ENCODE measurements at places on chromosomes 11 and 22.

DNA sequence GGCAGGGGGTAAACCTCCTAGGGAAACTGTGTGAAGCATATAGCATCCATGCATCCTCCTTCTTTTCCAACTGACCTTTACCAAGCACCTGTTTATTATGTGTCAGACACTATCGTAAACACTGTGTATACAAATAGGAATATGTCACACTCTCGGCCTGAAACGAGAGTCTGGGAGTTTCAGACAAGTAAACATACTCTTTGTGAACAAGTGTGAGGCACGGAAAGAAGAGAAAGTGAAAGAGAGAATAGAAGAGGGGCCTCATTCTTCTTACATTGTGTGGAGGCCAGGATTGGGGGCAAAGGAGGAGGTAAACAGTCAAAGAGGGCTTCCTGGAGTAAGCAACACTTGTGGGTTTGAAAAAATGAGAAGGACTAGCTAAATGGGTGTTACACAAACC, 16.4 kb downstream of the CSNK2A3 start:
- DNase-seq, result peak; percentile 34

DNA sequence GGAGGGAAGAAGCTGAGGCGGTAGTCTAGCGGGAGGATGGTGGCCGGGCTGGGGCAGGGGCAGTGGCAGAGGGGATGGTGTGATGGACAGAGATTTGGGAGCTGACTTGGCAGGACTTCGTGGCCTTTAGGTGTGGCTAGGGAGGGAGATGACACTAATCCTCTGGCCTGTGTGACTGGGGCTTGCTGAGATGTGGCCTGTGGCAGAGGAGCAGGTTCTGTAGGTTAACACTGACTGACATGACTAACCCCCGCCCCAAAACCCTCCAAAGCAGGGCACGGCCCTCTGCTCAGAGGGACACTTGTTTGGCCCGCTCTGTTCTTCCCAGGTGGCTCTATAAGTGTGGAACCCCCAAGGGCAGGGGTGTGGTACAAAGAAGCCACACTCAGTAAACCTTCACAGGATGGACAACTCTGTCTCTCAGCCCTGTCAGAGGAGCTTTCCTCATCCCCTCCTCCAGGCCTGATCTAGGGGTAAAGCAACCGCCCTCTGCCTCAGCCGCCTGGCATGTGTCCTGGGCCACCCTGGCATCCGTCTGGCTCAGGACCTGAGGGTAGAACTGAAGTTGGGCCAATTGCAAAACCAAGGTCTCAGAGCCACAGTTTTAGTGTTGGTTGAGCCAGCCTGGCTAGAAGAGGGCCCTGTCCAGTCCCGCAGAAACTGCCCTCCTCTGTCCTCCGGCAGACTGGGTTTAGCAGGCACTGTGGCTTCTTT, 15.6 kb downstream of the TOM1 start:
- DNase-seq, result no peak

DNA sequence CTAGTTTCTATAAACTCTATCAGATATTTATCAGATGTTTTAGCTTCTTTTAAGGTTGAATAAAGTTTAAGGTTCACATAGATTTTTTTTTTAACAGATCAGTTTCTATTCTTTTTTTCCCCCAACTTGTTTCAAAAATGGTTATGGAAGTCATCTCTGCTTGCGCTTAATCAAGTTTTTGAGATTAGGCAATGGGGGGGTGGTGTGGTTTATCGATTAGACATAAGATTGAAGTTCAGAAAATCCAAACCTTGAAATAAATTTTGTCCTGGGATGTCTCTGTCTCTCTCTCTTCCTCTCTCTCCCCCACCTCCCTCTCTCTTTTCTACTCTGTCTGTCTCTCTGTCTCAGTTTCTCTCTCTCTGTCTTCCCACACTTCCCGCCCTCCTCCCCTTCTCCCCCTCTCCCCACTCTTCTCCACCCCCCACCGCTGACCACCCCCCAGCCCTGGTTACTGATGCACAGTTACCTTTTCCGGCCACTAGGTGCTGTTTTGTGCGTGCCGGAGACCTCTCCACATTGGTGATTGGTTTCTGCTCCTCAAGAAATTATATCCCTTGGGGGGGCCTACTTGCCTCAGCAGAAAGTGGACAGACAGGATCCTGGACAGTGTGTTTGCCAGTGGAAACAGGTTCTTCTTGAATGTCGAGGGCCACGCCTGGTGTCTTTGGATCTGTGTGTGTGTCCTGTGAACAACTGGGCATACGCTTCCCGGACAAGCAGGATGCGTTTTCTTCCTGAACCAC, 29.7 kb upstream of the ANO1 start:
- DNase-seq, result no peak

- no peak for DNase-seq
Observed at GRCh38 chr11:125603207-125603606, 10.6 kb downstream of the STT3A start.

- DNase-seq, result no peak
Observed at GRCh38 chr11:77876045-77876444, 55.1 kb downstream of the AAMDC start.

DNA sequence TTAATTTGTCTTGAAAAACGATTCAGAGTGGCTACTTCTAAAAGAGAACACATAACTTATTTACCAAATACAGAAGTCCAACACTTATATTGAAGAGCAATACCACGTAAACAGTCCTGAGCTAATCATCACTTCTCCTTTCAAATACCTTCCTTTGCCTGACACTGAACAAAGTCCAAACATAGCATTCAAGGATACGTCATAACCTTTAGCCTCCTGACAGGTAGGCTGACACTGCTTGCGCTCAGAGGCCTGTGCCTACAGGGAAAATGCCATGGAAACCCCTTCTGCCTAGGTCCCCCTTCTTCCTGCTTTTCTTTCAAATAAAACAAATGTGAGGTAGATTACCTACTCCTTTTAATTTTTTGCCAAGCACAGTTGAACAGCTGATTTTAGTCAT, 510.0 kb downstream of the INSC start:
- DNase-seq, result no peak

- DNase-seq, result no peak
Observed at GRCh38 chr11:68686486-68686885, 2.1 kb downstream of the GAL start.

- no peak for DNase-seq
Observed at GRCh38 chr11:27672836-27673464, 27.3 kb downstream of the BDNF start.

DNA sequence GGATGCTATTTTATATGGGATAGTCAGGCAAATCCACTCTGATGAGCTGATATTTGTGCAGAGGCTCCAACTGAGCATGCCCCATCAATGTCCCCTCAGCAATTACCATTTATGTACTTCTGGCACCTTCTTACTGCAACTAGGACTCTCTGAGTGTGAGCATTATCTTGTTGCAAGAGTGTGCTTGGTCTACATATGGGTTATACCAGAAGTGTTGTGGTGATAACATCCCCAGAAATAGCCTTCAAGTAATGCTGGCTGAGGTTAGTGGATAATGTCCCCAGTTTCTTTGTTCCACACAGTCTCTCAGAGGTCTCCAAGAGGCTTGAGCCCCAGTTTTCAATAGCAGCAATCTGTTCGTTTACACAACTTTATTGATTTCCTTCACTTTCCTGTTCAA, 408.6 kb downstream of the JRKL start:
- no peak for DNase-seq

GRCh38 chr11:130519128-130519932, 70.9 kb downstream of the ADAMTS15 start:
- no peak for DNase-seq

DNA sequence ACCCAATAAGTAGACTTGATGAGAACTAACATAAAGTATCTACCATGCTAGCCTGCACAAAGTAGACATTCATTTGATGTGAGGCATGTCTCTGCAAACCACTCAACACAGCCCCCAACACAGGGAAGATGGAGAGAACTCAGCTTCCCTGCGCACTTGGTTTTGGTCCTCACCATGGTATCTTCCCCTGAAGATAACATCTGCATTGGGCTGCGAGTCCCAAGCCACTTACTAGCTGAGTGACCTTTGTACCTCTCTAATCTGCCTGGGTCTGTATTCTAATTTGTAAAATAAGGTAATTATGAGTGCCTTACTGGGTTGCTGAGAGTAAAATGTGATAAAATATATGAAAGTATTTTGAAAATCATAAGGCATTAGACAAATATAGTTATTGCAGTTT, 30.7 kb downstream of the PPFIA1 start:
- DNase-seq, result no peak

DNA sequence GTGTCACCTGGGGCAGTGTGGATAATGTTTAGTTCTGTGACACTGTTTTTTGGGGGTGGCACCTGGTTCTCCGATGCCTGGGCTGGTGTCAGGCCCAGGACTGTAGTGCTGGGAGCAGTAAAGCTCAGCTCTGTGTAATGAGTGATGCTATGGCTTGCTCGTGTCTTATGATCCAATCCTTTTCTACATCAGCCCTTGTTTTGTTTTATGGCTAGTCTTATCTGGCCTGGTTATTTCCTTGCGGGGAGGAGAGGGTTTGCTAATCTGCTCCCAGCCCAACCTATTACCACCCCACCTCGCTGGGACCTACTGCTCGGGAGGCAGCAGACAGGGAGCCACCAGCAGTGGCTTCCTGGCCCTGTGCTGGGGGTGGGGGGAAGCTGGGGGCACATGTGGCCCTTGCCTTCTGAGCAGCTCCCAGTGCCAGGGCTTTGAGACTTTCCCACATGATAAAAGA, 35.0 kb upstream of the TPBGL start:
- DNase-seq, result no peak

DNA sequence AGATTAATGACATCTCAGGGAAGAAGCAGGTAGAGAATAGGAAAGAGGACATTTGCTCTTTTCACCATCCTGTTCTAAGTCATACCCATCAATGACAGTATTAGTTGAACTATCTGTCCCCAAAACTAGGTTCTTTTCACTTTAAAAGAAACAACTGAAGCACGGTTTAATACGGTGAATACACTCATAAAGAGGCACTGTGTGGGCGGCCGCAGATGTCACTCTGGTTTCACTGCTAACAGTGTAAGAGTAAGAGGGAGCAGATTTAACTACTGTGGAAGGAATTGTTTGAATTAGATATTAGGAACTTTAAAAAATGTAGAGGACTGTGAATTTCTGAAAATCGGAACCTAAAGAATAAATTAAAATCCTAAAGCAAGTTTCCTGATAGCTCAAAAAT, 49.5 kb downstream of the VSIG10L2 start:
- peak; percentile 40 for DNase-seq

DNA sequence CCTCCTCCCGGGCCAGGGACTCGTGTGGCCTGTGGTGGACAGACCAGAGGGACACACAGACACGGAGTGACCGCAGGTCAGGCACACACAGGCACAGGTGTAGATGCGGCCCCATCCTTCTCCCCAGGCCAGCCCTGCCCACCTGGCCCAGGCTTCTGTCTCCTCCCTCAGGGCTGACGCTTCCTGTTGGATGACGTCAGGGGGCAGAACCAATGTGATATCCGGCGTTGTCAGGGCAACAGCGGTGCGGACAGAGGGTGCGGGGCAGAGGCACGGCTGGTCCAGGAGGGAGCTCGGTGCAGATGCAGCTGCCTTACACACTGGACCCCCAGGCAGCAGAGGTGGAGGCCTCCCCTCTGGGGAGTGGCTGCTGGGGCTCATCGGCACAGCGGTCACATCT, 2.9 kb upstream of the TUBGCP6 start:
- DNase-seq, result peak; percentile 86

GRCh38 chr22:24951942-24952836, at the start of gene KIAA1671:
TSS of gene KIAA1671 (plus strand) at chr22:24952716. CDS start at chr22:25028000, 75,284 bp downstream.
- DNase-seq, result peak; percentile 80

- no peak for DNase-seq
Observed at GRCh38 chr11:110308071-110308470, 11.7 kb upstream of the RDX start.

DNA sequence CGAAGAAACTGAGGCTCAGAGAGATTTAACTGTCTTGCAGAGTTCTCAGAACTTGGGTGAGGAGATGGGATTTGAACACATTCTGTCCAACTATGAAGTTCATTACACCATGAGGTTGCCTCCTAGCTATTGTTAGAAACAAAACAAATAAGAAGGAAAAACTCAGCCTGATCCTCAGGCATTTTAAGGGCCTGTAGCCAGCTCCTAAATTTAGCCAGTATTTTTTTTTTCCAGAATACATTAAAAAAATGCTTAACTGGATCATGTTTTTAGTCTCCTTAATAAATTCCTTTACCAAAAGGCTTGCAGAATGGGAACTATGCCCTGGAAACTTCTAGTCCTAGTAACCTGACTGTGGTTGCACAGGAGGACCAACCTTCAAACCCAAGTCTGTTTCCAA, 212.0 kb downstream of the CSNK2A3 start:
- no peak for DNase-seq

GRCh38 chr22:41030891-41031290, 61.5 kb upstream of the EP300 start:
- no peak for DNase-seq

GRCh38 chr11:3925513-3925912, 70.0 kb downstream of the STIM1 start:
- DNase-seq, result no peak

DNA sequence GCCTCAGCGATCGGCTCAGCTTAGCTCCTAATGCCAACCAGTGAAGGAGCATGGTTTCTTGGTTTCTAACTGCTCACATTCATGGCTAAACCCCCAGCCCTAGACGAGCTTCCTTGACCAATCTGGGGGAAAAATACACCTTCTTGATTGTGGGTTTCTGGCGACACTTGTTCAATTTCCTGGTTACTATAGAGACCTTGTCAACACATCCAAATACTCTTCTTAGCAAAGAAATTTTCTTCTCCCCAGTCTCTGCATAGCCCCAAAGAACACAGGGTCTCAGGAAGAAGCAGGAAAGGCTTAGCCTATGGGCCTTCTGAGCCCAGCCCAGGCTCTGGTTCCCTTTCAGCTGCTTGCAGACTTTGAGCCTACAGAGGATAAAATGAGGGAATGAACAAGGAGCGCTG, 88.5 kb upstream of the SYT13 start:
- no peak for DNase-seq

DNA sequence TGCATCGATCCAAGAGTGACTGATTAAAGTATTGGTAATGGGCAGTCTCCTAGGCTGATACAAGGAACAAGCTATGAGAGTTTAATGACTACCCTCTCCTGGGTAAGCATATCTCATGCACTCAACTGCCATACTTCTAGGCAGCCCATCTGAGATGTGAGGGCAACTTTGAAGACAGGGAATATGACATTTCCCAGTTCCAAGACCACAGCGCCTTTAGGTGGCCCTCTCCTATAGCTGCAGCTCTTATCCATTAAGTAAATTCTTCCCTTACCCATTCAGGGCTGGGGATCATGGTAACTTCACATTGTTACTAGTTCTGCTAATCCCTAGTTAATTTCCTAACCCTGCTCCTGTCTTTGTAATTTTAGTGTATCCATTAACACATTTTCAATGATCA, 157.3 kb upstream of the CTSC start:
- DNase-seq, result peak; percentile 21

DNA sequence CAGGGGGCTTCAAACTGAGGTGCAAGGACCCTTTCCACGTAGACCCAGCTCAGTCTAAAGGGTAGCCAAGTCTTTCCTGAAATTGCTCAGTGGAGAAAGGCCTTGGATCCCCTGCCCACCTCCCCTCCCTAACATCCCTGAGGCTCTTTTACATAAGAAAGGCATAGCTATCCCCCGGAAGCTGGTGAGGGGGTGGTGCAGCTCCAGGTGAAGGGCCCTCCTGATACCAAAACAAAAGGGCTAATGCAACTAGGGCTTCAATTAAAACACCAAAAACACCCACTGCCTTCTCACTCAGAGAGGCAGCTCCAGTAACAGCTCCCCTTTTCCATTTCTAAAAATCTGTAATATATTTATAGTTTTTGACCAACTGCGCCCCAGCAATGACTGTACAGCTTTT, 5.8 kb downstream of the SHANK2 start:
- DNase-seq, result no peak
